ENCODE measurements at places on chromosomes 2 and 18. TPM values are rescaled to one million over a fixed set of nuclear protein-coding genes. Genes with fewer than 3 reads are reported as not detected.

The AGPS gene
- total RNA-seq: 38.1 TPM

The UGT1A5 gene
- 0.68 TPM for total RNA-seq

The LONRF2 gene
- 0.48 TPM for total RNA-seq

The EN1 gene
- total RNA-seq: 0.08 TPM

The ALKAL2 gene
- 0.44 TPM for total RNA-seq
